ENCODE measurements at places on chromosomes 3 and 15. TPM values are rescaled to one million over a fixed set of nuclear protein-coding genes. Genes with fewer than 3 reads are reported as not detected.

DNA sequence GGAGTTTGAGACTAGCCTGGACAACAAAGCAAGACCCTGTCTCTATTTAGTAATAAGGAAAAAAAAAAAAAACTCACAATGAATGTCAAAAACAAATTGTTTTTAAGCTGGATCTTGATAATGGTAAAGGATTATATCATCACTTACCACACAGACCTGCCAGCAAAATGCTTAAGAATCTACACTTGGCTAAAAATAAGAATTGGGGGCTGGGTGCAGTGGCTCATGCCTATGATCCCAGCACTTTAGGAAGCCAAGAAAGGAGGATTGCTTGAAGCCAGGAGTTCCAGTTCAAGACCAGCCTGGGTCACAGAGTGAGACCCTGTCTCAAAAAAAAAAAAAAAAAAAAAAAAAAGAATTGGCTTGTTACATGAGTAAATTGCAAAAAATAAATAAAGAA, 31.0 kb downstream of the ACAP2 start:
- DNase-seq = no peak

DNA sequence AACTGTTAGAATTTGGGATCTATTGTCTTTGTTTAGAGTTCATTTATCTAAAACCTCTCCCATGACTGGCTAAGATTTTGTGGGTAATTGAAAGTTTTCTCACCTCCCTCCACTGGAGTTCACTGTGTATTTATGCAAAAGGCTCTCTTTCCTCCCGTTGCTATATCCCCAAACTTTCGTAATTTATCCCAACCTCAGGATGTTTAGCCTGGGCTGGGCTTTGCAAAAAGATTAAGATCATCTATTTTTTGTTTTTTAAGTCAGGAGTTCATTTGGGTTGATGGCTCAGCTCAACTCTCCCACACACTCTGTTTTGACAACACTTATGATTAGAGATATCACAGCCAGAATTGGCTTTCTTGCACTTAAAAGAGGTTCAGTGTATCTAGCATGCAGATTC, 27.0 kb downstream of the SUCNR1 start:
- DNase-seq = no peak

DNA sequence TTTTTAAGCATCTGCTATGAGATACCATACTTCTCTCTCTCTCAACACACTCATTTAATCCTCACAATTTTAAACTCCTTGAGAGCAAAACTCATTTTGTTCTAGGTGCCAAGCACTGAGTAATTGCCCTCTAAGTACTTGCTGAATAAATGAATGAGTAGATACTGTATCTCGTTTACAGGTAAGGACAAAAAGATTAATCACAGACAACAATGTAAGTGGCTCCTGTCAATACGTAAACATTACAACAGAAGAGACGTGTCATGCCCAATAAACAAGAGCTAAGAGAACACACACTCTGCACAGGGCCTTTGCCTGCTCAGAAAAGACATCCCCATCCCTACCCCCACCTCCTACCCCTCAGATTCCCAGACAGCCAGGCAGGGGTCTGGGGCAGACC, 59.8 kb downstream of the CHSY1 start:
- no peak for DNase-seq

DNA sequence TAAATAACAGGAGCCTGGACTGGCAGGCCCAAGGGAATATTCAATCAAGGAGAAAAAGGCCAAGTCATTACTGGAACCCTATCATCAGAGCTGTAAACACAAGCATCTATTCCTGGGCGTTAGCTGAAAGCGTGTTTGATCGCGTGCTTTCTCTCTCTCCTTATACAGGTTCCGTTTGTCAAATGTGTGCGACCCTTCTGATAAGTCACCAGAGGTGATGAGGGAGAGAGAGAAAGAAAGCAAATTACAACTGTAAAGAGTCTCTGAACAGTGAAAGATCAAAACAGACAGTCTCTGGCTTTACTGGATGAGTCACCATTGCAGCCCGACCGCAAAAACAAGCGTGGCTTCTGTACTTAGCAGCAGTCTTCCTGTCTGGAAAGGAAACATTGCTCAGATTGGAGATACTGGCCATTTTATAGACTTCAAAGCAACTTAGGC, 39.5 kb upstream of the TPRG1 start:
- peak; percentile 40 for DNase-seq

- DNase-seq = no peak
These were observed 1271.6 kb downstream of the NSUN3 start for GRCh38 chr3:95334461-95334860.

DNA sequence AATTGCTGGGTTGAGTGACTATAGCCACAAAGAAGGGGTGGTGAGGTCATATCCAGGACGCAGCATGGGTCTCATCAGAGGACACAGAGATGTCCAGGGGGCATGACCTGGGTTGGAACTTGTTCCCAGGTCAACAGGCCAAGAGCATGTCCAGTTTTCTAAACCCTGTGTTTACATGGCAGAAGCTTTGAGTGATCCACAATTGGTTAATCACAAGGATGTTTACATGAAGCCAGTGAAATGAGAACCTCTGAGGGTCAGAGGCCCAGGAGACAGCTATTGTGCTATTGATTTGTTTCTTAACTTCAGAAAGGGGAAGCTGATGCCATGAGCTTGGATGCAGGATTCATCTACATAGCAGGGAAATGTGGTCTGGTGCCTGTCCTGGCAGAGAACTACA, 42.2 kb upstream of the TOPBP1 start:
- DNase-seq = no peak

DNA sequence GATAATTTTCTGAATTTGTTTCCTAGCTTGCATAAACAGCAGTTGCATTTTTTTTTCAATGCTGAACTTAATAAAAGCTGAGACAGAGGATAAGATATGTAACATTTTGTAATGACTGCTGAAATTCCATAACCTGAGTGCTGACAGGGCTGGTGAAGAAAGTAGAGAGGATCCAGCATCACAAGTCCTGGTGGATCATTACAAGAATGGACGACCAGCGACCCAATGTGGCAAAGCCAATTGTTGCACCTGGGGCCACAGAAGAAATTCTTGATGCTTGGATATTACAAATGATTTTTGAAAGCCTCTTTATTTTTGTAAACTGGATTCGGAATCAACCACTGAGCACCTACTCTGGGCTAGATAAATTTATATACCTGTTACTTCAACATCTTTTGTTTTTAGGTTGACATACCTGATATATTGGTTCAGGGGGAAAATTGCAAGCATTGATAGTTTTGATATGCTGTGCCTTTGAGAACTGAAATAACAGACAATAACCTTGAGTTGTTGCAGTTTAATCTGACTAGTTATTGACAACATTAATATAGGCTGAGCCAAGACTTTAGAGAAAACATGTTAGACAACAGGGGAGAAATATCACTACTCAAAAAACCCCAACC, 3.9 kb upstream of the ACTL6A start:
- DNase-seq = no peak

ITIH4 gene
- total RNA-seq = 0.07 TPM

All from epithelial cell of proximal tubule (primary cell).